ENCODE measurements at places on chromosomes 13 and 19. TPM values are rescaled to one million over a fixed set of nuclear protein-coding genes. Genes with fewer than 3 reads are reported as not detected.

Gene KLK4
- total RNA-seq, result 0.21 TPM

Gene NANOS3
- total RNA-seq, result not detected

Gene ZNF888
- total RNA-seq, result 3.8 TPM

Gene CD79A
- 47.3 TPM for total RNA-seq

Data from mononuclear cell (primary cell).